ENCODE measurements at places on chromosomes 6 and 20.

DNA sequence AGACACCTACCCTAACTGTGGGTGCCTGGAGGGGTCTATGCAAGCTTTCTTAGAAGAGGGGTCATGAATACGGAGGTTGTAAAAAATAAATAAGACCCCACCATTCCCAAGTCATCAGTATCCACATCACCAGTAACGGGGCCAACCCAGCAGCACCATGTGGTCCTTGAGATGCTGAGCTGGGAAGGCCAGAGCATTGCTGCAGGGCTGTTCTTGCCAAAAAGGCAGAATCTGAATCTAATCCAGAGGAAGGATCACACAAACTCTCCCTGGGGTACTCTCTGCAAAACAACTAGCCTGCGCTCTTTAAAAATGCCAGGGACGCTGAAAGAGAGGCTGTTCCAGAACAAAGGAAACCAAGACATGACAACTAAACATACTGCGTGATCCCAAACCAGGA lies 43.2 kb downstream of the SSR1 start:
- no peak for DNase-seq

DNA sequence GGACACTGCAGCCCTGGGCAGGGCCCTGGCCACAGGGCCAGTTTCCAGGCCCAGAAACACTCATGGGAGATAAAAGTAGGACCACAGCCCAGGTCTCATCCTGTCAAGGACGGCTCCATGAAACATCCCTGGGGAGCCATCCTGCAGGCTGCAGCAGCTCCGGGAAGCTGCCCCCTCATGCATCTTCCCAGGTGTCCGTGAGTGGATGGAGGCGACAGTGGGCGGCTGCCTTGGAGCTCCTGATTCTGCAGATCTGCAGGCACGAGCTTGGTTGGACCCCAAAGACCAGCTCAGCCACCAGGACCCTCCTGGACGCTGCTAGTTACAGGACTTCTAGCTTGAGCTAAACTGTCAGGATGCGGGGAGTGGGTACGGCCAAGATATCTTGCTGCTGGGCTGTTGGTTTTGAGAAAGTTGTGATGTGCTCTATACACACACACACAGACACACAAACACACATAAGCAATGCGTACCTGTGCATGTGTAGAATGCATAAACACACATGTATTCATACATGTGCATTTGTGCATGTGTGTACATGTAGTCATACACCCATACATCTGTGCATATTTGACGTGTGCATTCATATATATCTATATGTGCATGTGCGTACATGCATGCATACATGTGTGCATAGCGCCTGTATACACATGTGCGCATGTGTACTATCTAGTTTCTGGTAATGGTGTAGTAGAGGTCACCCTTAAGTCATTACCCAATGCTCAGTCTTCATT lies 297.8 kb downstream of the TAF4 start:
- DNase-seq, result no peak

- DNase-seq, result peak; percentile 94
Measured at GRCh38 chr6:150403458-150404246, 34.8 kb downstream of the IYD start.

DNA sequence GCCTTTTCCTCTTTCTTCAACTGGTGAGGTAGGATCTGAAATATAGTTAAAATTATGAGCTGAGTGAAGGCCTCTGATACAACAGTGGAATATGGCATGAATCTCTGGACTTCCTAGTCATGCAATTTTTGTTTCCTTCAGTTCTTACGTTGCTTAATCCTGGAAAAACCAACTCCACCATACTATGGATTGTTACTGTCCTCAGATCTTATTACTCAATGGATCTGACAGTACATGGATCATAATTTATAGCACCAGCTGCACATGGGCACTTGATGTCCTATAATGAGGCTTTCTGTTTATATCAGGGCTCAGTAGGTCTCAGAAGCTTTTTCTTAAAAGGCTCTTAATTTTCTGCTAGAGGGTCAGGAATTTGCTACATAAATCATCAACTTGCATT lies 1341.0 kb upstream of the EYS start:
- DNase-seq, result no peak

DNA sequence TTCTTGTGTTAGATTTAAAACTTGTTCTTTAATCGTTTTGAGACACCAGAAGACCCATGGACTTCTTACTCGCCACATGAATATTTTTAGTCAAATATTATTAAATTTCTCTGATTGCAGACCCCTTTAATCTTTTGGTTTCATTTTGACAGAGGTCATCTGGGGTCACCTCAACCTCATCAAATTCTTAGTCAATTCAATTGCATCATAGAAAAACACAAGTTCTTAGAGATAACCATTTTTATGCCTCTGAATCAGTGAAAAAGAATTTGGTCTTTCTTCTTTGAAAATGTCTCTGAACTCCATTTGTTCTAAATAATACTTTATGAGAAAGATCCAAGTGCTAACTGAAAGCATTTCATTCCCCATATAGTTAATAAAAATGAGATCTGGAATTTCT lies 55.2 kb upstream of the CBLN4 start:
- DNase-seq, result no peak

- DNase-seq, result no peak
Measured at GRCh38 chr20:63129376-63129965, 86.5 kb downstream of the YTHDF1 start.

DNA sequence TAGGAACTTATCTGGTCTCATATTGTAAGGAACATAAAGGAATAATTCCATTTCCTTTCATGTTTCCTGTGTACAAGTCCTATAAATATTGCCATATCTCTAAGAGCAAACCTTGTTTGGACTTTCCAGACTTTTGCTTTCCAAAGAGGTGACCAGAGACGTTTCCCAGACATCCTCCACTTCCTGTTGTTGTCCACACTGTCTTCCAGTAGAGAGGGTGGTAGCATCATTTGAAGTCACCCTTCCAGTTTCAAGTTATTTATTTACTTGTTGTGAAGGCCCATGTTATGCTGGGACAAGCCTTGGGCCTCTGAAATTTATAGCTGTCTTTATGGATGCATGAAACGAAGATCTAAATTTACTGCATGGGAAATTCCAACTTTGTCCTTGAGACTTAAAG lies 10.6 kb upstream of the TGM3 start:
- DNase-seq, result no peak

- DNase-seq, result no peak
Measured at GRCh38 chr6:127397729-127398630, 54.6 kb upstream of the ECHDC1 start.

- DNase-seq, result no peak
Measured at GRCh38 chr20:50005471-50005981, 22.7 kb downstream of the SNAI1 start.

DNA sequence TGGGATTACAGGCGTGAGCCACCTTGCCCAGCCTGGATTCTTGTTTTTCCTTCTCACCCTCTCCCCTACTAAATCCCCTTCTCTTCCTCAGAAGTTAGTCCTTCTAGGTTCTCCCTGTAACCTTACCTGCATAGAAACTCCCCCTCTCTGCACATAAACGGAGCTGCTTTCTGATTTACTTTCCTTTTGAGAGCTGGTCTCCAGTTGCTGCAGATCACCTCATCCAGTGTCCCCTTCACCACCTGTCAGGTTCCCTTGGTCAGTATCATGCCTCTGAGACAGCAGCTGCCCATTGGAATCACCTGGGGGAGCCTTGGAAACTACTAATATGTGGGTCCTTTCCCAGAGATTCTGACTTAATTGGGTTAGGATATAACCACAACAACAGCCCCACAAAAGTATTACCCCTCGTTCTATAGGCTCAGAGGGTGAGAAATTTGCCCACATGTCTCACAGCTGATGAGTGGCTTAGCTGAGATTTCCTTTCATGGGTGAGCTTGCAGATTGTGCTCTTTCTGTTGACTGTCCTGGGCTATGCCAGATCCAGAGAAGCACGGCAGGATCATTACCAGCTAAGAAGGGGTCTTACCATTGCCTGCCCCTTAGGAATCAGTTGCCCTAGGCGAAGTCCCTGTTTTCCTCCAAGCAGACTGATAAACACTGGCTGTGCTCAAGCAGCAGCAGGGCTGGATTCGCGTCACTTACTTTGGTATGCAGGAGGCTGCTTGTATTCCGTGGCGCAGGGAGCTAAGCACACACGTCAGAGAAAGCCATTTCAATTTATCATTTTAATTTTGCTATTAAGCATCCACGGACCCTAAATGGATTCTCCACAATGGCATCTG lies 51.3 kb downstream of the AKAP12 start:
- no peak for DNase-seq

GRCh38 chr6:54115966-54116365 lies 4.7 kb downstream of the MLIP start:
- no peak for DNase-seq

DNA sequence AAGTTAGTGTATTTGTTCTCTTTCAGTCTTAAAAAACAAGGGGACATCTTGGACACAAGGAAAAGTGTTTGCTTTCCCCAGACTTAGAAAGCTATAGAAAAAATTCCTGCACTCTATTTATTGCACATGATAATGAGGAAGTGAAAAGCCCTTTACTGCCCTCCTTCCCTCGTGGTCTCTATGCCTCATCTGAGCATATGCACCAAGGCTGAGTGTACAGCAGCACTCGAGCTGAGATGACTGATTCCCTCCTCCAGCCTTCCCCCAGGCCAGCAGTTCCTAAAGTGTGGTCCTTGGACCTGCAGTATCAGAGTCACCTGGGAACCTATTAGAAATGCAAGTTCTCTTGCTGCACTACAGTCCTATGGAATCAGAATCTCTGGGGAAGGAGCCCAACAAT lies 14.3 kb upstream of the LAMP5 start:
- no peak for DNase-seq

- DNase-seq, result no peak
Measured at GRCh38 chr6:124901084-124901483, 61.2 kb upstream of the RNF217 start.

GRCh38 chr6:38813041-38813823 lies 98.1 kb downstream of the DNAH8 start:
- DNase-seq, result no peak

GRCh38 chr6:135052939-135053338 lies 1.7 kb downstream of the HBS1L start:
- no peak for DNase-seq

DNA sequence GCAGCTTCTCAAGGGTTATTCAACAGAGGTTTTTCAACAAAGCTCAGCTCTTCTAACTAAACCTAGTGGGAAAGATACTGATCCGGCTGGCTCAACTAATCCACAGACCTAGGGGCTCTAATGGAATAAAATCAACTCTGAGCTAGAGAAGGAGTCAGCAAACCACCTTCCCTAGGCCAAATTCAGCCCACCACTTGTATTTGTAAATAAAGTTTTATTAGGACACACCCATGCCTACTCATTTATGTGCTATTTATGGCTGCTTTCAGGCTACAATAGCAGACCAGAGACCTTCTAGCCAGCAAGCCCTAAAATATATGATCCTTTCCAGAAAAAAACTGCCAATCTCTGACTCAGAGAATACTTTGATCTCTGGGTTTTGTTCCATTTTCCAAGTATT lies 6.0 kb upstream of the RAB22A start:
- DNase-seq, result no peak

DNA sequence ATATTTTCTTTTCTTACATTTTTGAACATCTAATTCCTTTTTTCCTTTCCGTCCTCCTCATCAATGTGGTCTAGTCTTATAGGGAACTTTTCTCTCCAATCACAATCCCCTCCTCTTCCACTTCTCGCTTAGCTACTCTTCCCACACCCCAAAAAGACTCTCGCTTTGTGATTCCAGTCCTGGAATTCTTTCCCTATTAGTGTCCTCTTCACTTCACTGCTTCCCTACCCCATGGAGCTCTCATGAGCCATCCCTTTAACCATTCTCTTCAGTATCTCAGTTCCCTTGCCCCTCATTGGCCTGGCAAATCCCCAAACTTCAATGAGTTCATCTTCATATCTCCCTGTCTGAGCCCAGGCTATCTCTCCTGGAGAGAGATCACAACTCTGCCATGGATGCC lies 55.3 kb upstream of the CEP85L start:
- DNase-seq, result no peak

DNA sequence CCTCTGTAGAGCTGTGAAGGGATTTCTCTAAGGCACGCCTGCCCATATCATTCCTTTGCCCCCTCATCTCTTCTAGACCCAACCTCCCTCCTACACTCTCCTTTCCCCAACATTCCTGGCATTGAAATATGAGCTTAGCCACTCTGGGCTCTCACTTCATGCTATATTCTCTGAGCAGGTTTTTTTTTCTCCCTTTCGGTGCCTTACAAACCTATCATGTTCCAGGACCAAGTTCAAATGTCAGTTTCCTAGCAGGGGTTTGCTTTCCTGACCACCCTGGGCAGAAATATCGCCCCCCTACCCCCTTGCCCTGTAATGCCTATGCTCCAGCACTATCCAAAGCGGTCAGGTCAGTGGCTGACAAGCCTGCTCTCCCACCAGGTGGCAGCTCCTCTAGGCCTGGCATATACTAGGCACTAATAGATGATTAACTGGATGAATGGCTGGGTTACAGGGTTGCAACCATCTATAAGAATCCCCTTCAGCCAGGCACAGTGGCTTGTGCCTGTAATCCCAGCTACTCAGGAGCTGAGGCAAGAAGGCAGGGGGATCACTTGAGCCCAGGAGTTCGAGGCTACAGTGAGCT lies 25.7 kb upstream of the AAR2 start:
- no peak for DNase-seq

DNA sequence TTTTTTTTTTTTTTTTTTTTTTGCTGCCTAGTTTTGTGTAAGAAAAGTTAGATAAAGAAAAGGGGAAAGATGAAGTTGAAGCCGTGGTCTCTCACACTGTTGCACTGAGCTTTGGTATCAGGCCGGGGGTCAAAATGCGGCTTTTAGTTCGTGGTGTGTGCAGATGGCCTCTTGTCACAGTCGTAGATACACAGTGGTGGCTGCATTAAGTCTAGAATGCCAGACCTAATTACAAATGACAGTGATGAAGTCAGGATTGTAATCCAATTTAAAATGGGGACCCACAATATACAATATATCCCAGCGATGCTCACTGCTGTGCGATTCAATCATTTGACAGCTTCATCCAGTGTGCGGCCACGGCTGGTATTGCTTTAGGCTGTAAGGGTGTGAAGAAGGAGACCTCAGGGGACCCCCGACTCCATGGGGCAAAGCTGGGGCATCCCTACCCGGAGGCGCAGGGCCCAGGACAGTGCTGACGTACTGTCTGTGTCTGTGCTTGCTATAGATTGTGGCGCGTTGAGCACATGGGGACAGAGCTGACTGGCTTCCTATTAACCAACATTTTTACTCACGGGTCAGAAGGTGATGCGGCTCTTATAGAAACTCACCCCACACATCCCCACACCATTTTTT lies 210.0 kb upstream of the SOX4 start:
- DNase-seq, result no peak

DNA sequence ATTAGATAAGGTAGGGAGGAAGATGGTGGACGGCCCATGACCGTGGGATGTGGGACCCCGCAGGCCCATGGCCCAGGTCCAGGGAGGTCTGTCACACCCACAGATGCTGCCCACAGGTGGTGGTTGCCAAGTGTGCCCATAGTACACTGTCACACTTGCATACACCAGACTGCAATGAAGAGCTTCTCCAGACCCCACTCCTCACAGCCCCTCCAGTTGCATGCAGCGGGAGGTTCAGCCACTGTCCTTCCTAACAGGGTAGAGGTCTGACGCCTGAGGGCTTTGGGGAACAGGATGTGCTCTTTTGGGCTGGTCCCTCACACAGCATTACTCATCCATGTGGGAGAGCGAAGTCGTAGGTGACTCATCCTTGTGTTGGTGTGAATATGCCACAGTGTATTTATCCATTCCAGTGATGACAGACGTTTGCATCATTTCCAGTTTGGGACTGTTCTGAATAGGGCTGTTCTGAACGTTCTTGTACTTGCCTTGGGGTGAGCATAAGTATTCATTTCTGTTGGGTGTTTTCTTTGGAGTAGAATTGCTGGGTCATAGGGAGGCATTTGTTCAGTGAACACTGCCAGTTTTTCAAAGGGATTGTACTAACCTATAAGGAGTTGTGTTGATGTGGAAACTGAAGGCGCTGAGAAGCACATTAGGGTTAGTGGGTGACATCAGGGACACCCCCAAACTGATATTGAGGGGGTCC lies 10.1 kb upstream of the PYGB start:
- peak; percentile 96 for DNase-seq

Measured in SJSA1 (cell line).